ENCODE measurements at places on chromosomes 2 and 18.

DNA sequence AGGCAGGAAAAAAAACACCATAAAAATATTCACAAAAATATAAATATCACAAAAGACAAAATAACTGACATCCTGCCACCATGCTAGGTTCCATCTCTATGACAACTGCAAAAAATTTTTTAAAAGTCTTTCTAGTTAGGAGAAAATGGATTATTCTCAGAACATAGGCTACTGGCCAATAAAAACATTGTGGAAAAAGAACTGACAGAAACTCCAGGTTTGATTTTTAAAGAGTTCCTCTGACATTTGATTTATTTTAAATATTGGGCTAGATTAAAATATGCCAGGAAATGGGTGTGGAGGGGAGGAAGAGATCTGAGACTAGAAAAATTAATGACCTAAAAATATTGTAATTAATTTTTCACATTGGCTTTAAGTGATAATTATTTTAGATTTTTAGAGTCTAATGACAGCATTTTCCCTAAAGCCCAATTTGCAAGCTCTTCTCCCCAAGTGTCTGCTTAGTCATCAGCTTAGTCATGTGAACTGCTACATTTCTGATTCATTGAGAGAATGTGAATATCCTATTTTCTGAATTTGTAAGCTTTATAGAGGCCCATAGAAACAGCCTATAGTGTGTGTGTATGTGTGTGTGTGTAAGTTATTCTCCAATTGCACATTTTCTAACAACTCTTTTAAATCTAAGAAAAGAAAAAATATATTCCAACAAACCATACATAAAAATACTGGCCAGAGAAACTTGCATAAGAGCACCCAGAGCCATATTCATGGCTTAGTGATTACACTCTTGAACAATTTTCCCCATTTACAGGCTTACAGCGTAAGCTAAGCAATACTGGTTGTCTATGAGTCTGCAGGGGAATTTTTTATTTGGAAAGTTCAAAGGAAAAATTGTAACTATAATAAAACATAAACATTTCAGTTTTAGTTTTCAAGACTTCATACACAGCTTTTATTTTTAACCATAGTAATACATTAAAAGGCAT is 48.4 kb downstream of the TMEFF2 start:
- ATAC-seq = peak; percentile 70

- ATAC-seq = no peak
Observed at GRCh38 chr2:111919365-111919764, 21.0 kb downstream of the MERTK start.

GRCh38 chr18:75694292-75694691 is 266.8 kb upstream of the SMIM21 start:
- ATAC-seq = no peak

DNA sequence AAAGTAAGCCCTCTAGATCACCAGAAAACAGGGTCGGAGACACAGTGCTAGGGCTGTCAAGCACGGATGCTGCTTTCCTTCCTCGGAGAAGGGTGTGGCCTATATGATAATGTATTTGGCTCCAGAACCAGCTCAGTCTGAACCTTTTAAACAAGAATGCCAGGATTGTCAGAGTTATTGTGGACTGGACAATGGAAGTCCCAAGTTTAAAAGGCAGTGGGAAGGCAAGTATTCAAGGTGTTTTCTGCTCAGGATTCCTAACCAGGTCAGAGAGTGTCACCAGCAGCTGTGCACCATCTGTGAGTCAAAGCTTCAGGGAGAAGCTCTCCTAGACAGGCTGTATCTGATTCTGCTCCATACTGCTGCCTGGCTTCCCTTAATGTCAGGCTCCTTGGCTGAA is 94.8 kb downstream of the SPOPL start:
- no peak for ATAC-seq

- no peak for ATAC-seq
Observed at GRCh38 chr2:124804014-124804940, 779.2 kb downstream of the CNTNAP5 start.

- ATAC-seq = no peak
Observed at GRCh38 chr2:1548910-1549673, 135.8 kb downstream of the TPO start.

- no peak for ATAC-seq
Observed at GRCh38 chr18:48733643-48734253, 194.9 kb downstream of the CTIF start.

GRCh38 chr2:56288838-56289580 is 105.2 kb downstream of the CCDC85A start:
- no peak for ATAC-seq

DNA sequence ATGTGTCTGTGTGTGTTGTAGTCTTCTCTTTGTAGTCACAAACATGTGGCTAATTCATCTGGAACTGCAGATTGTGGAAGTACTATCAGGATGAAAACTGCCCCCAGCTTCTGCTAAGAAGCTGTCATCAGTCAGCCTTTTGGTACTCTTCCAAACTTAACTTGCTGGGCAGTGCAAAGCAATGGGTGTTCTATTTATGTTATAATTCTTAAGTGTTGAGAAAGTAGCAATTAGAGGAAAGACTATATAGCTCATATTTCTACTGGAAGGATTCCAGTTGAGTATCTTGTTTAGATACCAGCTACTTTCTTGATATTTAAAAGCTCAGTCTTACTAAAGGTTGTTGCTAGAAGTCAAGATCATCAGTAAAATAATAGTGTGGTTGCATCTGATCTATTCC is 52.1 kb downstream of the SLC38A11 start:
- no peak for ATAC-seq

DNA sequence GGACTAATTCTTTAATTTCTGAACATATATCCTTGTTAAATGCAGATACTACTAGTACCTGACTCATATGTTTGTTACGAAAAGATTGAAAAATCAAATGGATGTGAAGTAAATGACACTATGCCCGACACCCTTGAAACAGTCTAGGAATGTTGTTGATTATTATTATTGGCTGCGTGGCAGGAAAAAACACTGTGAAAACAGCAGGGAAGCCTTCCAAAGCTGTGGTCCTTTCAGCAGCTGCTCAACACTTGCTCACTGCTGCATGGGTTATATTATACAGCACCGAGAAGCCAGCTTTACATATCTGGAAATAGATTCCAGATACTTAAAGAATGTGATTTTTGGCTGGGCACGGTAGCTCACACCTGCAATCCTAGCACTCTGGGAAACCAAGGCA is 26.5 kb downstream of the CRYGD start:
- ATAC-seq = no peak

- ATAC-seq = no peak
Observed at GRCh38 chr2:152468899-152469692, 134.1 kb downstream of the FMNL2 start.

DNA sequence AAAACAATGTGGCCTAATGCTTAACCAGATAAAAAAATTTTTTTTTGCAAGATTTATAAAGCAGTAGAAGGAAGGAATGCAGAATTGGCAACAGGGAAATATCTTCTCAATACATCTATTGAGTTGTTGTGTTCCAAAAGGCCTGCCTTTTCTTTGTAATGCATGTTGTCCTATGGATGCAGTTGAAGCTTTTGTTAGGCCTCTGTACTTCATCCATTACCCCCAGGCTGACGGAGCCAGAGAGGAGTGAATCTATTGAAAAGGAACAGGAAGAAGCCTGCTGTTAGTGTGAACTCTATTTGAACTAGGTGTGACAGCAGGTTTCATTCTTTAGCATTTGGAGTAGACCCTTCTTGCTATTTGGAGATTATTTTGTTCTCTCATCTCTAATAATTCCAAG is 56.5 kb downstream of the MTX2 start:
- ATAC-seq = no peak

DNA sequence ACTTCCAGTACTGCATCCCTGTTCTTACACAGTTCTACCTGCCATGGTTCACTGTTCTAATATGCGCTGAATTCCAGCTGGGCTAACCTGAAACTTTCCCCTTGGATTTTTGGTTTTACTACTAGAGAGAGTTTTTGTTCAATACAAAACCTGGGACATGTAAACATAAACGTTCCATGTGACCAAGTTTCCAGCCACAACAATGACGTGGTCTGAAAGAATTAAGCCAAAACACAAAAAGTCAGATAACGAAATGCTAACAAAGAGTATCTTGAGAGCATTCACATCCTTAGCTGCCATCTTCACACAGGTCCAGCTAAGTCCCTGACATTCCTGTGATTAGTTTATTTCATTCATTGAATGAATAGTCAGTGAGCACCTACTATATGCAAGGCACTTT is 467.0 kb upstream of the PKDCC start:
- no peak for ATAC-seq

DNA sequence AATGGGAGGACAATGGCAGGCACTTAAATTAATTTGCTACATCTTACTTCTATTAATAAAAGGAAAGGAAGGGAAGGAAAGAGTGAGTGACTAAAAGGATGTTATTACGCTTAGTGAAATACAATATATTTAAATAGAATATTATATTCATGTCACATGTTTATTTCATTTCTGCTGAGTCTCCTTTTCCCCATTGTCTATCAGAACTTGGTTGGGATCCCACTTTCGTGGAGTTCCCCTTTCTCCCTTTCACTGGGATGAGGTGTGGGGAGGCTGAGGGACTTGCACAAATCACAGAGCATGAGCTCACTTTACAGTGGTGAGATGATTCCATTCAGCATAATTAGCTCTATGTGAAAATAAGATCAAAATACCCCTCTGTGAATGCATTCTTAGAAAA is 730.6 kb downstream of the TSN start:
- ATAC-seq = no peak

GRCh38 chr2:7555260-7555659 is 638.0 kb downstream of the RNF144A start:
- ATAC-seq = no peak

- no peak for ATAC-seq
Observed at GRCh38 chr2:192437653-192438052, 242.9 kb upstream of the TMEFF2 start.

GRCh38 chr2:153474876-153475435 is 3.6 kb downstream of the RPRM start:
- ATAC-seq = no peak

DNA sequence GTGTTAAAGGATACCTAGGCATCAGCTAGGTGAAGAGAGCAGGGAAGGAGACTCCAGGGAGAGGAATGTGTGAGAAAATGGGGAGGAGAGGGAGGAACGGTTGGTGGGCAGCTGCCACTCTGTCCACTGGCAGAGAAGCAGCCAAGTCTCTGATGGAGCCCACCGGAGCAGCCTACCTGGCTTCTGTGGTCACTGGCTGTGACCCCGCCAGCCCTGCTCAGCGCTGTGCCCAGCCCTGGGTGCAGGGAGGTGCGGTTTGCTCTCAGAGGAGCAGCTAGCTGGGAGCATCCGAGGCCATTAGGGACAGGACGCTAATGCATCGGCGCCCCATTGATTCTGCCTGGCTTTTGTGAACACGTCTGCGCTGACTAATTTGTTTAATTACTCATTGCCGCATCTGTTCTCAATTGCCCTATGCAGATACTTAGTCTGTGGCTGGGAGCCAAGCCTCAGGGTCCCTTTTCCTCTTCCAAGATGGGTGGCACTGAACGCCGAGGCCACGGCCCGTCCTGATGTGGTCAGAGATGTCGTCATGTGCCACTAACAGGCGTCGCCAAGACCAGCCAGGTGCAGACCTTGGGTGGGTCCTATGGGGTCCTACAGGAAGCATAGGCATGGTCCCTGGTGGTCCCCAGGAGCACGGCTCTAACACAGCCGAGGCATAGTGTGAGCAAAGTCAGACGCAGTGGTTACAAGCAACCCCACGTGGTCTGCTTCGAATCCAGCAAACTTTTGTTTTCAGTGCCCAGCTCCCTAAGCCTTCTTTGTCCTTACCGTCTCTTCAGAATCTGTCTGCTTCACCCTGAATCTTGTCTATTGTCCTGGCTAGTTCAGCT is 82.0 kb downstream of the RRM2 start:
- ATAC-seq = no peak

DNA sequence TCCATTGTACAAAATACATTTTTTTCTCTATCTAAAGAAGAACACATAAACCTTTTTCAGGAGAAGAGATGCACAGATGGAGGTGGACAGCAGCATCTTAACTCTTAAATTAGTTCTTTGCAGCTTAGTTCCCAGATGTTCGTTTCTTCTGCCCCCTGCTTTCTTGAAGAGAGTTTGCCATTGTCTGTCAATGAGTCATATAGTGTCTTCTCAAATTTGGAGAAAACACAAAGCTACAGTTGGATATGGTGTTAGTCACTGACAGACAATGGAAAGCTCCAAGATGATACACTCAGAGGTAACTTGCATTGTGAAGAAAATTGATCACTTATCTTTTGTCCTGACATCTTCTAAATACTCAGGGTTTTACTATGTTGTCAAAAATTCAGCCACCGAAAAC is 48.8 kb upstream of the TMEFF2 start:
- ATAC-seq = no peak

- no peak for ATAC-seq
Observed at GRCh38 chr2:210460322-210461227, 16.0 kb downstream of the LANCL1 start.

DNA sequence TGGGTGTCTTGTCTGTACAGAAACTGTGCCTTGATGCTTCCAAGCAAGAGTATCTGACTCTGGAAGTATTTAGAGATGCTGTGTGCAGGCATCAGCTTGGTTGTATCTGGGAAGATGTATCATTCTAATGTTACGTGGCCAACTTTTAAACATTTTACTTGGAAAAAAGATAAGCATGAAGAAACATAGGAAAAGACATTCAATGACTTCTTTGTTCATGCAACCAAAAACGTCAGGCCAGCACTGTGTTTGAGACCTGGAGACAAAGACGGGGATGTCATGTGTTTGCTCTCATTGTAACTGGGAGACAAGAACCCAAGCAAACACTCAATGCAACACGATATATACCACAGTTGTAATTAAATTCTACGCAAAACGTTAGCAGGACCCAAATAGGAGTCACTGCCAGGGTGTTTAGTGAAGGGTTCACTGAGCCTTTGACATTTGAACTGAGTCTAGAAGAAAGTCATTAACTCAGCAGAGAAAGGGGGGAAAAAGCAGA is 8.9 kb upstream of the SESTD1 start:
- no peak for ATAC-seq

GRCh38 chr2:98389251-98389605 is 43.0 kb downstream of the CNGA3 start:
- no peak for ATAC-seq

GRCh38 chr2:236676136-236676873 is 106.7 kb downstream of the ACKR3 start:
- ATAC-seq = no peak

- ATAC-seq = no peak
Observed at GRCh38 chr18:62857263-62857976, 142.1 kb downstream of the PHLPP1 start.

GRCh38 chr2:103784261-103784660 is 1022.4 kb downstream of the TMEM182 start:
- ATAC-seq = no peak

DNA sequence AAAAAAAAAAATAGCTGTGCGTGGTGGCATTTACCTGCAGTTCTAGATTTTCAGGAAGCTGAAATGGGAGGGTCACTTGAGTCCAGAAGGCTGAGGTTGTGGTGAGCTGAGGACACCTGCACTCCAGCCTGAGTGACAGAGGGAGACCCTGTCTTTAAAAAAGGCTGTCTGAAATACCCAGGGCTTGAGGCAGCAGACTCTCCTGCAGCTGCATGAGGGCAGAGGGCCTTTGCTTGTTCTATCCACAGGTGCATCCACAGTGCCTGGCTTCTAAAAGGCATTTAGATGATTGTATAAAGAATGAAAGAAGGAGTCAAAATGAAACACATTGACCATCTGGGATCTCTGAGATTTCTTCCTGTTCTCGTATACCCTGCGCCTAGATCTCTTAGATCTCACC is 152.9 kb downstream of the MGAT5 start:
- no peak for ATAC-seq

- ATAC-seq = no peak
Observed at GRCh38 chr18:72119082-72119481, 425.1 kb downstream of the CBLN2 start.

Data from activated T-helper 17 cell treated with anti-CD3 and anti-CD28 coated beads, Interleukin-2, amount 50 U/mL, for 72 hours (primary cell).